Fibroblast of skin of left quadriceps (primary cell): ENCODE measurements at places on chromosomes 3 and 15.

DNA sequence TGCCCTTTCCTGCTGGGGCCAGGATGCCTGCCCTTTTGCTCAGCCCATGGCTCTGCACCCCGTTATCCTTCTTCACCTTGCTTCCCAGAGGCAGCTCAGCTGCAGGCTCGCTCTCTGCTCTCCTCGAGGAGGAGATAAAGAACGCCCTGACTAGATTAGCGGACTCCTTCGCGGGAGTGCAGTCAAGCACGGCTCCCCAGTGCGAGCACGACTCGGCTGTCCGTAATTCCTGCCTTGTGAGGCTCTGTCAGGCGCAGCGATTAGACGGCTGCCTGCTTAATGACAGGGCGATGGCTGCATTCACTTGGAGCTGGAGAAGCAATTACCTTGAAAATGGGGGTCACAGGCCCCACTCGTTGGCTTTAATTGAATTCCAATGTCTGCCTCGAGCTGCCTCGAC is 25.9 kb downstream of the TLE3 start:
- DNase-seq, result no peak

DNA sequence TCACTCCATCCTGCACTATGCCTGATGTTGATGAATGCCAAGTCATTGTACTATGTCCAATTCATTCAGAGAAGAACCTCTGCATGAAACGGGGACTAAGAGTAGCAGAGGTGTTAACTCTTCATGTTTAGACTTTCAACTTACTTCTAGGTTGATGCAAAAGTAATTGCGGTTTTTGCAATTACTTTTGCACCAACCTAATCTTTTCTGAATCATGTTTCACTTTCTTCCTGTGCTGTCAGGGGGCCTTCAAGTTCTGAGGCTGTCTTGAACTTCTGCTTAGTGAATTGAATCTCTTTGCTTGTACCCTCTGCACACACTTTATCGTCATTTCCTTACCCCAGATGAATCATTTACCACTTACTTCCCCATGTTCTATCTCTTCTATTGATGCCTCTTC is 636.2 kb downstream of the NAALADL2 start:
- no peak for DNase-seq

DNA sequence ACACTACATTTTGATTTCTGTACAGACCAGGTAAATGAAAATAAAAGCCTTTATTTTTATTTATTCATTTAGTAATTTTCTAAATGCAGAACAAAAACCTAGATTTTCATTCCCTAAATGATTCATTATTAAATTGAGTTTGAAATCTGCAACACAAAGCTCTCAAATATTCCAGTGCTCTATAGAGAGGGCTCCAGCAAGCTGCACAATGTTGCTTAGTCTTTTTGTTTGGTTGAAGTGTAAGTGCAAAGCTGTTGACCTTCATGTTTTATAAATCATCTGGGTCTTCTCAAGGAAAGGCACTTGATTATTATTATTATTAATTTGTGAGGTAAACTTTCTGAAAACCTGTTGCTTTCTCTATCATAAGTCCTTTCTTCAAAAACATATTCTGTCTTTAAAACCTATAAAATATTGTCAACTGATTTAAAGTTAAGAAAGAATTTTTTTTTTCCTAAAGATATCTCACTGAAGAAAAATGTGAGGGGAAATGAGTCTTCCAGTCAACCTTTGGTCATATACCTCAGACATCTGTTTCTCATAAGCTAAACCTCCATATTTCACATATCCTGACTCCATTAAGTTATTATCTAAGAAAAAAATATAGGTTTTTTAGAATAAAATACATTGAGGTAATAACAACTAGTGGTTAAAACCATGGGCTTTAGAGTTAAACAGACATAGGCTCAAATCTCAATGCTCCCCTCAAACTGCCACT is 100.7 kb downstream of the ZIC4 start:
- peak; percentile 75 for DNase-seq

GRCh38 chr3:69994919-69995318 is 4.6 kb upstream of the SAMMSON start:
- DNase-seq, result no peak

- DNase-seq, result no peak
Observed at GRCh38 chr3:142337994-142338393, 109.8 kb downstream of the XRN1 start.

DNA sequence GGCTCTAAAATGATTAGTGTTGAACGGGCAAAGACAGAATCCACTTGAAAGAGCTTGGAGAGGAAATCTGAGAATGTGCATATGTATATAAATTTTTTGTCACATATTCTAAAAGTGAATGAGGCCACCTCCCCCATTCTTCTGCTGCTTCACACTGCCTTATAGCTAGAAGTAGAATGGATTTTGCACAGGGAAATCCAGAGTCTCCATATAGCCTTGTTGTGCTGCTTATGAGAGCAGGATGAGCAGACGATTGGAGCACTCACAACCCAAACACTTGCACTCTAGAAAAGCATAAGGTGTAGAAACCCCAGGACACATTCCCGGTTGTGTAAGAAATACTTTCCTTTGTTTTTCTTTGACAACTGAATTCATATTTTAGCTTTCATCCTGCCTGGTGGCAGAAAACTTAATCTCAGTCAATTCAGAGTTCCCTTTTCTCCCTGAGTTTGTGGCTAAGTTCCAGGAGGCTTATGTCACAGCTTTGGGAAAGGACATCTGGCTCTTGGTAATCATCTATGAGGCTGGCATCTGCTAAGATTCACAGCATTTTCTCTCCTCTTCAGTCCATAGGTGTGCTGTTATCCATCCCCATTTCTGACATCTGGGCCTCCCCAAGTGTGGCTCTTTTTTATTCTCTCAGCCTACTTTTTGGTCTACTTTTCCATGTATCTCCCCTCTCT is 188.4 kb upstream of the PFN2 start:
- DNase-seq, result no peak
